Mesenteric fat pad (tissue), 1 donor: ENCODE measurements at places on chromosomes 16 and 17. TPM values are rescaled to one million over a fixed set of nuclear protein-coding genes. Genes with fewer than 3 reads are reported as not detected.

CD300LD gene
- not detected for total RNA-seq

GRAP gene
- 5.9 TPM for total RNA-seq

GRCh38 chr17:81422776-81423697 is 27.8 kb downstream of the BAHCC1 start:
- peak; percentile 94 for DNase-seq

DNA sequence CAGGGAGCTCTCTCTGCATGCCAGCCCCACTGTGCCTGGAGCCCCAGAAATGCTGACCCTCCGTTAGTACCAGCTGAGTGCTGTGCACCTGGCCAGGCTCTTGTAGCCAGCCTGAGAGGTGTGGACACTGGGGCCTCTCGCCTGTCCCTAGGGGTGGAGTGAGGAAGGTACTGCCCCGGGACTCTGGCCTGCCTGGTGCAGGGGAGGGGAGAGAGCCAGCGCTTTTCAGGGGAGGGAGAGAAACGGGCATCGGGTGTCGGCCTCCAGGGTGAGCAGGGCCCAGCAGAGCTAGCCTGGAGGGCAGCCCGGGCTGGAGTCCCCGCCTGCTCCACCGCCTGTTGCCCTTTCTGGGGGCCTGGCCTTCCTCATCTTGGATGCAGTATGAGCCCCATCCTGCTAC is 13.1 kb downstream of the MAP2K3 start:
- no peak for DNase-seq

TNFRSF12A gene
- 84.8 TPM for total RNA-seq

- DNase-seq: no peak
Measured at GRCh38 chr17:9037736-9038135, 16.4 kb downstream of the NTN1 start.

GRCh38 chr17:55093353-55093752 is 124.8 kb downstream of the STXBP4 start:
- DNase-seq: no peak

ZNF750 gene
- 0.26 TPM for total RNA-seq

DNA sequence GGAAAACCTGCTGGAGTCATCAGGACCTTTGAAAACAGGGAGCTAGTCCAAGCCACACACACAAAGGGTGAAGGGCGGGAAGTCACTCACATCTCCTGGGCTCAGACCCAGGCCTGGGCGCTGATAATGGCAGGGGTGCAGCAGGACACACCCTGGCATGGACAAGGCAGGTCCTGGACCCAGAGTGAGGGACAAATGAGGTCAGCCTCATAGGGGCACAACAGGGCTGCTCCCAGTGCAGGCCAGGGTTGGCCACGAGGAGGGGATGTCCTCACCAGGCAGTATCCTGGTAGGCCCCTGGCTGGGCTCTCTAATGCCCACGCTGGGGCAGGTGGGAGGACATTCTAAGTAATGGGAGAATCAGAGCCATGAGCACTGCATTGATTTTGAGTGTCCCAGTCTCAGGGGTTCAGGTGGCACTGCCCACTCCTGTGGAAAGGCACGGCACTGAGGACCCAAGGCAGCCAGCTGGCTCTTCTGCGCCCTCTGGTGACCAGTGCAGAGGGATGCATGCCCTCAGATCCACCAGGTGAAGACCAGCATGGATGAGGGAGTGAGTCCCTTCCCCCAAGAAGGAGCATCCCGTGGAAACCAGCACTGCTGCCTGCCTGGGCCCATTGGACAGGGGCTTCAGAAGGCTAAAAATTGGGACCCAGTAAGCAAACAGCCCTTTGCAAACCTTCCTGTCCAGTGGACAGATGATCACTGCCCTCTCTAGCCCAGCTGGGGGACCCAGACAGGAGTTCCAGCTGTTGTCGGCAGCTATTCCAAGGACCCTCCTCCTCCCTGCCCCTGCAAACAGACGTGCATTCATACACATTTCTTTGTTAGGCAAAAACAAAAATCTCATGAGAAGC is 23.4 kb upstream of the SREBF1 start:
- no peak for DNase-seq

GRCh38 chr17:63477480-63478440 is 899 bp downstream of the ACE start:
- no peak for DNase-seq

BCL6B gene
- total RNA-seq: 32.2 TPM
